Ureter (tissue), 1 donor: ENCODE measurements at places on chromosomes 4 and X.
A peak's percentile ranks its signal among the peaks of the same experiment; 100 is the strongest.

GRCh38 chrX:44261286-44261685, 82.2 kb downstream of the EFHC2 start:
- DNase-seq, result no peak

DNA sequence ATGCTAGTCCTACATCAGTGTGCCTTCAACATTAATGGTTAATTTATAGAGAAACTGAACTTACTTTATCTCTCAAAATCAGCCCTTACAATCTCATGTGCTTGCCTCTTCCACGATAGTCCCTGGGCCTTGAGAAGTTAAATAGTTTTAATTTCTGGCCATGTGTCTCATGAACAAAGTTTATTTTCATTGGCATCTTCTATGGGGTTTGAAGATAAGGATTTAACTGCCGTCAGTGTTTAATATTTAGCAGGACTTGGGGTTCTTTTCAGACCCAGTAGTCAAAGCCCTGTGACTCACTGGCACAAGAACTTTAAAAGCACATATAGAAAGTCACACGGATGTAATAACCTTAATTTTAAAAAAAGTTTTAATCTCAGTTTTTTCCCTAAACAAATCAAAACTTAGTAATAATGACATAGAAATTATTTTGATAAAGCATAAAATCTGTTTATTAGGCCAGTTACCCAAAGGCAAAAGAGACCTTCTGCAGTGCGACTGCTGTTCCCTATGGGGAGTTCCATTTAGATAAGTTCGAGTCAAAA, 10.1 kb upstream of the MPP1 start:
- no peak for DNase-seq

DNA sequence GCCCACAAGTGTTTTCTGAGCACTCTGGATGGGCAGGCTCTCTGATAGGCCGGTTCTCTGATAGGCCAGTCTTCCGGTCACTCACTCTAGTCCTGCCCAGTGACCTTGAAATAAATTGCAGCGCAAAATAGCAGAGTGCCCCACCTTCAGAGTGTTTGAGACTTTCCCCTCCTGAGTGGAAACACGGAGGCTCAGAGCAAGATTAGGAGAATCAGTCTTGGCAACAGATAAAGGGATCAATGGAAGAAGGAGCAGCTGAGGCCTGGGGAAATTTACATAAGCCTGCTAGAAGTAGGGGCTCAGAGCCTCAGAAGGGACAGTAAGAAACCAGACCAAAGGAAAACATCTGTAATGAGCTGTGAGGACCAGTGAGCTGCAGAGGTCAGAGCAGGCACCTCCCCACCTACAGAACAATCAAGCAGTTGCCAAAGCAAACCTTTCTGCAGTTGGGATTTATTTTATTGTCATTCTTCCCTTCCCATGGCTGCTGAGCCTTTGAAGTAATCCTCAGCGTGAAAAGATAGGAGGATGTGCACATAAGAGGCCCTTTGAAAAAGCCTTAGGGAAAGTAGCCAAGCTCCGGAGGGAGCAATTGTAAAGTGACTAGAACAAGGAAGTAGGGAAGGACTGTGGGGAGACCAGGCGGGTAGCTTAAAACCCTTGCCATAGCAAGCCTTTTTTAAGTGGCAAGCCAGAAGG, 89.1 kb upstream of the TSPAN5 start:
- no peak for DNase-seq

DNA sequence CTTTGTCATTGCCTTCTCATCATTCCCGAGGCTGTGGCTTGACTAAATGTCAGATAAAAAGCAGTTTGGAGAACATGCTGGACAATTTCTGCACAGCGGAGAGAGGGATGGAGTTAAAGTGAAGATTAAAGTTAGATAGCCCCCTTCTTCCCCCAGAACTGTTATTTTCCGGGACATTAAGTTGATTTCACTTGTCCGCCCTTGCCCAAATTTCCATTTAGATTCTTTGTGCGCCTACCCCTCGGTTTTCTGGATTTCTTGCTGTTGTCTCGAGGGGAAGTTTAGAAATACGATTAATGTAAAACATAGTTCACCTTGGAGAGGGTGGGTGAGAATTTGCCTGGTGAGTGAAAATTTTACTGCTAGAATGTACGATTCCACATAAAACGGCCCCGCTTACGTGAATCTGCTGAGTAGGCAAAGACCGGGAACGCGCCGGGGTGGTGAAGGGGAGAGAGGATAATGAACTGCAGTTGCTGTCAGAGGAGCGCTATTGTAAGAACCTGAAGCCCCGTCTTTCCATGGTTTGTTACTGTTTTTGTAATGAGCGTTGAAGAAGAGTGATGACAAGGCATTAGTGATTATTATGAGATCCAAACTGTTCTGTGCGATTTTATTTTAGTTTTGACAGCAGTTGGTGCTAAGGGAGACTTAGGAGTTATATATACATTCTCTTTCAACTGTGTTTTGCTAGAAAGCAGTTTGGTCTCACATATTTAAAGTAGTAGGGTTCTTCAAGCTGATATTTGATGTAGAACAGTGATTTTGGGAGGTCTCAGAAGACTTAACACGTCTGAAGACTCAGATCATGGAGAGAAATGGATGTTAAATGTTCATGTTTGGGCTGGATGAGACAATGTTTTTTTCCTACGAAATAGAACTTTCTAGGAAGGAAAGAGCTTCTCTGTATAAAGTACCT, 73.0 kb downstream of the AFF1 start:
- peak; percentile 67 for DNase-seq

- no peak for DNase-seq
Measured at GRCh38 chr4:36638273-36638811, 356.9 kb downstream of the DTHD1 start.

GRCh38 chr4:38133711-38134480, 173.7 kb downstream of the PTTG2 start:
- DNase-seq, result no peak

DNA sequence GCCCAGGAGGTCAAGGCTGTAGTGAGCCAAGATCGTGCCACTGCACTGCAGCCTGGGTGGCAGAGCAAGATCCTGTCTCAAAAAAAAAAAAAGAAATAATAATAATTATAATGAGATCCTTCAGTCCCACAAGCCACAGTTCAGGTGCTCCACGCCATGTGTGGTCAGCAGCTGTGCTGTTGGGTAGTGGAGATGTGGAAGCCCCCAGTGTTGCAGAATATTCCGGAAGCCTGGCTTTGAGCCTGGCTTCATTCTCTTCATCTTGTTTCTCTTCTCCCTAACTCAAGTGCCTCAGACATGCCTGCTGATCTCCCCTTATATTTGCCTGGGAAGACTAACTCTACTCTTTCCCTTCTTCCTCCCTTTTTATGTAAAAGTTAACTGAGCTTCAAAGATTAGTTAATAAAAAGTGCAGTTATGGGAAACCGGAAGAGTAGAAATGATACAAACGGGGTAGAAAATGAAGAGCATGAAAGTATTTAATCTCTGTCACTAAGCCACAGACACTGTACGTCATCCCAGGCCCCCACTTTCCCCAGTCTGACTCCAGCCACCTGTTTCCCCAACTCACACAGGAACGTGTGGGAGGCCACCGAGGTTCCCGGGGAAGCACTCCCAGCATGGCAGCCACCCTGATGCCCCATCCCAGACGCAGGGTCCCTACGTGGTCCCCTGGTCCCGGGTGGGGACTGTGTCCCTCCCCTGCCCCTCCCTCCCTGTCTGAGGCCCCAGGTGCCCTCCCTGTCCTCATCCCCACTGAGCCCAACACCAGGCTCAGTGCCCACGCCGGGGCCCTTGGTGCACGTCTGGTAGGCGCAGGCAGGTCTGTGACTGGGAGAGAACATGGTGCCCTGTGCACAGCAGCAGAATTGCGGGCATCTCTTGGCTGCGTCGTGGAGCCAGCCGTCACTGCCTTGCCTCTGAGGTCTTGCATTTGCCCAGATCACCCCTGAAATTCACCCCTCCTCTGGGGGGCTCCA, 24.0 kb downstream of the PCGF3 start:
- no peak for DNase-seq

GRCh38 chrX:13790206-13791131, 26.4 kb downstream of the GPM6B start:
- DNase-seq, result no peak

- DNase-seq, result no peak
Measured at GRCh38 chrX:40581336-40581920, 658 bp downstream of the ATP6AP2 start.

GRCh38 chr4:80171251-80171650, 26.1 kb upstream of the PRDM8 start:
- no peak for DNase-seq

GRCh38 chrX:77694491-77694890, 91.5 kb downstream of the ATRX start:
- no peak for DNase-seq

GRCh38 chr4:22978656-22979055, 285.9 kb downstream of the GBA3 start:
- DNase-seq, result no peak

GRCh38 chrX:14079891-14080430, 50.3 kb upstream of the GEMIN8 start:
- DNase-seq, result no peak

- no peak for DNase-seq
Measured at GRCh38 chr4:10971800-10972401, 287.3 kb upstream of the CLNK start.

DNA sequence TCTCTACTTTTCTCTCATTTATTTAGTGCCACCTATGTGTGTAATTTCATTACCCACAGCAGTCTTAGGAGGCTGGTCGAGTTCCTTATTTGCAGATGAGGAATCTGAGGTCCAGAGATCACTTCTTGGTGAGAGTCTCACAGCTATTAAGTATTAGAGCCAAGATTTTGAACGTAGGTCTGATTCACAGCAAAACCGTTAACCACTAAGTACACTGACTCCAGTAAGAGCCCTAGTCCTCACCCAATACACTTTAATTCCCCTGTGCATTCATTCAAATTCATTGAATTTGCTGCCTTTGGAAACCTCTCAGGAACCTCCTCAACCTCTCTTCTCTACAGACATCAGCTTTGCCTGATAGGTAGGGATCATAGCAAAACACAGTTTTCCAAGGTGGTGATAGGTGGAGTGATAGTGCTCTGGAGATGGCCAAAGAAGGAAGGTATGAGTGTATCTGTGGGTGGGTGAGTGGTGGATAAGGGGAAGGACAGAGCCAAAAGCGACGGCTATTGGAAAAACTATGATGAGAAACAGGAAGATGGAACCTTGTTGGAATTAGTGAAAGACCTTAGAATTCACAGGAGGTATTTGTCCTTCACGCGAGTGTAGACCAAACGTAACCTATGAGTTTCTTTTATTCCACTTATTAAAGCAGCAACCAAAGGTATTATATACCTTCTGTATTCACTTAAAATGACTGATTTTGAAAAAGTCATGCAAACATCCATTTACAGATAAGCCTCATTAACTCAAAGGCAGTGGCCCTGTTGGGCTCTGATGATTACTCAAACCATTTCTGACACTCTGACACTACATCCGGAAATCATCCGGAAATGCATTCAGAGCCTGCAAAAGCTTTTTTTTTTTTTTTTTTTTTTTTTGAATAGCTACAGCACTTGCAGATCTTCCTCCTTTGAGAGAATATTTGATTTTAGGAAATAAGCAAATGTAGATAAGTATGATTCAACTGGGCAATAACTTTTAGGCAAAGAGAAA, 6.3 kb downstream of the FMR1 start:
- no peak for DNase-seq

- DNase-seq, result no peak
Measured at GRCh38 chr4:37948542-37948941, 11.7 kb upstream of the PTTG2 start.

DNA sequence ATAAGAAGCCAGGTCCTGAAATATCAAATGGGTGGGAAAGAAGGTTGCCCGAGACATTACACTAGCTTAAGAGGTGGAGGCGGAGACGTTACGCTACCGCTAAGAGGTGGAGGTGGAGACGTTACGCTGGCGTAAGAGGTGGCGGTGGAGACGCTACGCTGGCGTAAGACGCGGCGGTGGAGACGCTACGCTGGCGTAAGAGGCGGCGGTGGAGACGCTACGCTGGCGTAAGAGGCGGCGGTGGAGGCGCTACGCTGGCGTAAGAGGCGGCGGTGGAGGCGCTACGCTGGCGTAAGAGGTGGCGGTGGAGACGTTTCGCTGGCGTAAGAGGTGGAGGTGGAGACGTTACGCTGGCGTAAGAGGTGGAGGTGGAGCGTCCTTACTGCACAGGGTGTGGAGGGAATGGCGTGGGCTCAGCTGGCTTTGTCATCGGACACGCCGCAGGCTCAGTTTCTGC, 12.8 kb downstream of the CYP4V2 start:
- no peak for DNase-seq

DNA sequence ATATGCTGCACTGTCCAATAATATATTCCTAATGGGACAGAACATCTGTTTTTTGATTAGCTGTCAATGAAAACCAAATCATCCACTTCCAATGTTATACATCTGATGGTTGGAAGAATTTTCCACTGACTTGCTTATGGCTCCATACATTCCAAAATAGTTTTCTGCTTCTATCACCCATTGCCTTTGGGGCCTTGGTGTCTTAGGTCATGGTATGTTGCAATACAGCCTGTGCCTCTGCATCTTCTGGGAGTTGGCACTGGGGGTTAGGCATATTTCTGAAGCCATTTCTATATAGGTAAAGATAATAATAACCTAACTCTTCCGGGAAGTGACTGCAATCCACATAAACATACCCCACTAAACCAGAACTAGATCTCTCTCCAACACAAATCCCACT, 53.2 kb upstream of the NR3C2 start:
- DNase-seq, result no peak

DNA sequence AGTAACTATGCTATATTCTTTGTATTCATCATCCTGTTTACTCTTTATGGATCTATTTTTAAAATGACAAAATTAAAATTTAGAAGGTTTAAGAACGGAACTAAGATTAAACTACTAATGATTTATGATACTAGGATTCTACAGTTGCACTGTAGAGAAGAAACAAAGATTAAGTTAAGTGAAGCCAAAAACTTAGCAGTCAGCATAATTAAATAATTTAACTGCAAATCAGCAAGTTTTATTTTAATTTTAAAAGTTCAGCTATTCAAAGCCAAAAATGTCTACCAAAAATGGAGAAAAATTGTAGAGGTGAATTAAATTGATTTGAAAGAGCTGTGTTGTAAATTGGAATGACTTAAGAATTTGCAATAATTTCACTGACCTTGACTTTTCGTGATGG, 30.8 kb downstream of the NDST4 start:
- DNase-seq, result no peak

GRCh38 chrX:133365871-133366611, 49.2 kb downstream of the GPC4 start:
- no peak for DNase-seq

- DNase-seq, result no peak
Measured at GRCh38 chrX:47854474-47854873, 17.8 kb downstream of the ZNF81 start.

GRCh38 chrX:129634541-129634940, 20.2 kb downstream of the APLN start:
- DNase-seq, result no peak

DNA sequence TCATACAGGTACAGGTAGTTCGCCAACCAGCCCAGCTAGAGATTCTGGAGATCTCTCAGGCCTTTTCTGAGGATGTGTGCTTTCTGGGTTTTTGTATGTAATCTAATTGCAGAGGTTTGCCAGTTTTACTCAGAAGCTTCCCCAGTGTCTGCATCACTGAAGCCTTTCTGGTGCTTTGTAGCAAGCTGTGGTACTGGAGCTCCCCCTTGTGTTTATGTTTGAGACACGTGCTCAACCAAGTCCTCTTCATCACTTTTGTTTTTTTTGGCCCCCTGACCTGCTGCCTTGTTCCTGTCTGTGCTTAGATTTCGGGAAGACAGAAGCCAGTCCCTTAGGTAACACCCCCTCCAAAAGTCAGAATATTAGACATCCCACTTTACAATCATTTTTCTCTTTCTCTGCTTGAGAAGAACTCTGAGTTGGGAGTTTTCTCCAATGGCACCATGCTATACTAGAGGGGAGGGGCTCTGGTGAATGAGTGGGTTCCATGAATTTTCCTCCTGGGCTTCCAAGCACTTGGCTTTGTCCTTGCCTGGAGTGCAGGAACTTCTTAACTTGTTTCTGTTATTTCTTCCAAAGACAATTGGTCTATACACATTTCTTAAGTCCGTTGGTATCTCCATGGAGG, 128.4 kb upstream of the TBC1D9 start:
- DNase-seq, result peak; percentile 53
